D721Med (cell line): ENCODE measurements at places on chromosomes 3 and 15.
A peak's percentile ranks its signal among the peaks of the same experiment; 100 is the strongest.

GRCh38 chr15:74293021-74293810 lies 57.1 kb downstream of the CCDC33 start:
- no peak for DNase-seq

DNA sequence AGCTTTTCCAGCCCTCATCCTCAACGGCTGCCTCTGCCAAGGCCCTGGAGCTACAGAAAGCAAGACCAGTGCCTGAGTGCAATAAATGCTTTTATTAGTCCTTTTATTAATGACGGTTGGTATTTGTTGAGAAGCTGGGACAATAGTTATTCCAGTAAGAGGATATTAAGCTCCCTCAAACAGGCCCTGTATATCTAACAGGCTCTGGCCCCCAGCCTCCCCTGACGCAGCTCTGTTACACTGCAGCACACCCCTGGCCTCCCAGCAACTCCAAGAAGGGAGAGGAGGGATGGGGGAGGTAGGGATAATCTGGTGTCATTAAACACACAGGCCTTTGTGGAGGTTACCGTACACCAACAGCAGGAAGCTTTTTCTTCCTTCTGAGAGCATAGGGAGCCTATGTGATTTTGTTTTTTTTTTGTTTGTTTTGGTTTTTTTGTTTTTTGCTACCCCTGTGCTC lies 30.8 kb upstream of the MAGEF1 start:
- DNase-seq, result no peak

DNA sequence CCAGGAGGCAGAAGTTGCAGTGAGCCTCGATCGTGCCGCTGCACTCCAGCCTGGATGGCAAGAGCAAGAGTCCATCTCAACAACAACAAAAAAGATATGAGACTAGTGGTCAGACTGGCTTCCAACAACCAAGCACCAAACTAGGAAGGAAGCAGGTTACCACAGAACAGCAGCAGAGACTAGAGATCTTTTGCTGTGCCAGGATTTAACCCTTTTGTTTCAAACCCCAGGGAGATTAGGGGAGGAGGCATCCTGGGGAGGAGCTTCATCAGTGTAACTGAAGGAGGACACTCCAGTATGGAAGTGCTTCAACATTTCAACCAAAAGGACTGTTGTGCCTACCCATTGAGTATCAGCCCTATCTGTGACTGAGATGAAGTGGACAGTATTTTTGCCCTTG lies 240.3 kb downstream of the ZIC1 start:
- no peak for DNase-seq

- no peak for DNase-seq
Observed at GRCh38 chr3:40691452-40691861, 166.7 kb downstream of the ZNF621 start.

DNA sequence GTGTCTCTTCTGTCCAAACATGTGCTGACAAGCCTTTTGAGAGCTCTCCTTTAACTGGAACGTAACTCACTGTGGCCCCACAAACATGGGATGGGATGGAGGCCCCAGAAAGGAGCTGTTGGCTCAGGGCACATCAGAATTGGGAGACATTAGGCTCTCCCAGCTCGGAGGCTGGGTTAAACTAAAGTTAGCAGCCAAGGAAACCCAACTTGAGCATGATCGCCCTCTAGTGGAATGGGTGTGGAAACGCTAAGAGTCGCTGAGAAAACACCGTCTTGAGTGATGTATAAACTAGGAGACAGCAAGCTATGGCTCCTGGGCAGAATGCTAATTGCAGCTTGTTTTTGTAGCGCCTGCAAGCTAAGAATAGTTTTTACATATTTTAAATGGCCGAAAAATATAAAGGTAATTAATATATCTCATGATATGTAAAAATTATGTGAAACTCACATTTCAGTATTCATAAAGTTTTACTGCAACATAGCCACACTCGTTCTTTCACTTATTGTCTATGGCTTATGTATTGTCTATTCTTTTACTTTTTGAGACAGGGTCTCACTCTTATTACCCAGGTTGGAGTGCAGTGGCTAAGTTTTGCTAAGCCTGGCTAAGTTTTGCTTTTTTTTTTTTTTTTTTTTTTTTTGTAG lies 138.8 kb upstream of the HACD2 start:
- DNase-seq, result peak; percentile 53

GRCh38 chr15:80915472-80915871 lies 74.1 kb downstream of the MESD start:
- DNase-seq, result no peak

DNA sequence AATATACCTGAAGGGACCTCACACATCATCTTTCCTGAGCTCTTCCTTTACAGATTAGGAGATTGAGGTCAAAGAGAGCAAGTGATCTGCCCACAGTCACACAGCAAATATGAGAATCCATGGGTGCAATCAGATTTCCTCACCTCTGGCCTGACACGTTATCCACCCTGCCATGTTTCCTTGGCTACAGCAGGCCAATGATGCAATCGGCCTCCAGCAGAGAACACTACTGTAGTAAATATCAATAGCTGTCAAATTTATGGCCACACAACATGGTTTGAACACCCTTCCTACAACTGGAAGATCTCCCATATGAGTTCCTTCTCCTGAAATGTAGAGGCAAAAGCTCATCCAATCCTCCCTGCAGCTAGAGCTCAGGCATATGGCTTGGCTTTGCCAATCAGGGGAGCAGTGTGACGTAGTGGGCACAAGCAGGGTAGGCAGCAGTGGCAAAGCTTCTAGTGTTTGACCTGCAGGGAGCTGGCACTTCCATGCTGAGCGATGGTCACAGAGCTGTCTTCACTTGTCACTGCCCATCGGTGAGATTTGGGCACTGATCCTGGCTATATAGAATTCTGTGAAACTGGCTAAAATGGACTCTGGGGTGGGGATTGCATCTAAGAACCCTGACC lies 271.3 kb downstream of the TJP1 start:
- DNase-seq, result no peak
